ENCODE measurements at places on chromosomes 3 and 15. TPM values are rescaled to one million over a fixed set of nuclear protein-coding genes. Genes with fewer than 3 reads are reported as not detected.

Gene AHSG
- not detected for total RNA-seq

Gene PLA2G4E
- total RNA-seq: 8.8 TPM

GRCh38 chr3:98778852-98779413 lies 15.8 kb downstream of the ST3GAL6 start:
- H3K27me3 ChIP-seq: no peaks in the 10 kb centered on the region
- no peaks in the 10 kb centered on the region for H3K36me3 ChIP-seq
- no peak for DNase-seq

DNA sequence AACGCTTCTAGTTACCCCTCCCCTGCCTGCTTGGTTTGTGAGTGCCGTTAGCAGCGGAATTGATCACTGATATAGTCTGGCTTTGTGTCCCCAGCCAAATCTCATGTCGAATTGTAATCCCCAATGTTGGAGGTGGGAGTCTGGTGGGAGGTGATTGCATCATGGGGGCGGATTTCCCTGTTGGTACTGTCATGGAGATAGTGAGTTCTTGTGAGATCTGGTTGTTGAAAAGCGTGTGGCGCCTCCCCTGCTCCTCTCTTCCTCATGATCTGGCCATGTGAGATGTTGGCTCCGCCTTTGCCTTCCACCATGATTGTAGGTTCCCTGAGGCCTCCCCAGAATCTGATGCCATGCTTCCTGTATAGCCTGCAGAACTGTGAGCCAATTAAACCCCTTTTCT lies 47.3 kb upstream of the PGPEP1L start:
- H3K4me3 ChIP-seq: no peak overlapping the region
- H3K4me1 ChIP-seq: peaks cover 3% of the 10 kb centered on the region
- H3K36me3 ChIP-seq: no peaks in the 10 kb centered on the region
- H3K27me3 ChIP-seq: no peaks in the 10 kb centered on the region
- no peak overlapping the region for H3K27ac ChIP-seq
- no peak for DNase-seq

- H3K36me3 ChIP-seq: no peaks in the 10 kb centered on the region
- no peak overlapping the region for H3K4me3 ChIP-seq
- DNase-seq: no peak
- peaks cover 28% of the 10 kb centered on the region for H3K4me1 ChIP-seq
Observed at GRCh38 chr3:159187232-159187631, 385.4 kb downstream of the MFSD1 start.

GRCh38 chr3:87002346-87002745 lies 11.4 kb upstream of the VGLL3 start:
- H3K4me1 ChIP-seq: no peaks in the 10 kb centered on the region
- H3K4me3 ChIP-seq: no peak overlapping the region
- no peak overlapping the region for H3K27ac ChIP-seq
- H3K27me3 ChIP-seq: no peaks in the 10 kb centered on the region

Measured in vagina (tissue), 2 donors.